Left hindlimb (tissue), 1 donor: ENCODE measurements at places on chromosomes 12 and 14.

- DNase-seq: no peak
Observed at GRCh38 chr12:3035815-3036702, 41.1 kb upstream of the TSPAN9 start.

DNA sequence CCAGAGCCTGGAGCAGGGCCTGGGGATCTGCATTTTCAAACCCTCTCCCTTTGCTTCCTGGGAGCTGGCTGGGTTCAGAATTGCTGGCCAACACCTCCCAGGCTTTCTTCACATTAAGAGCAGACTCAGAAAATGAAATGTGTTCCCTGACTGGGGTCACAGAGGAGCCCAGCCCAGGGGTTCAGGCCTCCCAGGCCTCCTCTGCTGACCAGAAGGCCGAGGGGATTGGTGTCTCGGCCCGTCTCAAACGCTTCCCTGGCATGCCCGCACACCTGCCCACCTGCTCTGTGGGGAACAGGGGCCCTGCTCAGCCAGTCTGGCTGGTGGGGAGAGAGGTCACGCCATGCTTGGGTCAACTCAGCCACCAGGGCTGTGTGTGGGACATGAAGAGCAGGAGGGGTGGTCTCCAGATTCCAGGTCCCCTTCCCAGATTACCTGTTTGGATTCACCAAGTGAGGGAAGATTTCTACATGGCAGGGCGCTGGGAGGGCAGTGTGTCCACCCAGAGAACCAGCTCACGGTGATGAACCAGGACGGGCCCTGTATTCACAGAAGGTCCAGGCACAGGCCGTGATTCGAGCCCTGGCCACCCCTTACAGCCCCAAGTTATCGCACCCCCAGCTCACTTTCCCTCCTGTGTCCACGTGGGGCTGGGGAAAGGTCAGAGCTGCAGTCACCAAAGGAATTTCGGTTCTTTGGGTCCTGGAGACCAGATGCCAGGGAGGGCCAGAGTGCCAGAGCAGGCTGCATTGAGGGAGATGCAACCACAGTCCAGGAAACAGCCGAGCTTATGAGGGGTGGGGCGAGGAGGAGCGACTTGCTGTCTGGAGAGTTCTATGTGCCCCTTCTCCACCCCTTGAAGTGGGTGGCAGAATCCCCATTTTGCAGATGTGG, 55.2 kb upstream of the RIN3 start:
- no peak for DNase-seq

- no peak for DNase-seq
Observed at GRCh38 chr14:76131071-76131965, 20.4 kb upstream of the GPATCH2L start.

GRCh38 chr14:33511851-33512640, 438.8 kb downstream of the EGLN3 start:
- DNase-seq: no peak

GRCh38 chr12:115268451-115268850, 584.5 kb upstream of the TBX3 start:
- no peak for DNase-seq
